Activated T-helper 1 cell treated with anti-CD3 and anti-CD28 coated beads, Interleukin-2, amount 50 U/mL, for 16 hours (primary cell): ENCODE measurements at places on chromosomes 16 and 17.

DNA sequence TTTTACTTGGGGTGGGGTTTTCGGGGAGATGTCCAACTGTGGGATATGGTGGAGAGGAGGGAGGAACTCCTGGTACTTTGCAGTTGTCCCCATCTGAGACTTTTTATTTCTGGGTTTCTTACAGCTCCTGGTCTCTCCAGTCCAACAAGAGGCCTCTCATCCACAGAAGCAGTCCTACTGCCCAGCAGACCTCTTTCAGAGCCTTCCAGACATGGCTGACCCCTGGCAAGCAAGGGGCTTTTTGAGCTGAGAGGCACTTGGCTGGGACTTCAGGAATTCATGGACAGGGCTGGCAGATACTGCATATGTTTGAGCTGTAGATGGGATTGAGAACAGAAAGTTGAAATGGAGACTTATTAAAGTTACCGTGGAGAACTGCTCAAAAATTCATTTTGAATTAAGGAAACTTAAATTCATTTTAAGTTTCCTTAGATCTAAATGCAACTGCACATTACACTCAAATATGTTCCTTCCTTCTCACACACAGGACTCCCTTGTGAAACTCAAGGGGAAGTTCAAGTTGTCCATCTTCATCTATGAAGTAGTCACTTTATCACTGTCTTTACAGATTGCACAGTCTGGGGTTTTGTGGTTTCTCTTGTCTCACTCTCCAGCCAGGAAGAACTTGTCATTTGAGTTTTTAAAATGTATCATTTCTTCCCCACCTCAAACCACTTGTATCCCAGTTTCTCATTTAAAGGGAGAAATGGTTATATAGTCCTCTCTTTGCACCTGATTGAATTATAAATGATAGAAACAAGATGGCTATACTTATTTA, 1.1 kb downstream of the LASP1NB start:
- DNase-seq, result no peak

- no peak for DNase-seq
These were observed 3.2 kb downstream of the CSF3 start for GRCh38 chr17:40018211-40019121.

- no peak for DNase-seq
These were observed 3.1 kb upstream of the PSMB10 start for GRCh38 chr16:67939507-67940445.

DNA sequence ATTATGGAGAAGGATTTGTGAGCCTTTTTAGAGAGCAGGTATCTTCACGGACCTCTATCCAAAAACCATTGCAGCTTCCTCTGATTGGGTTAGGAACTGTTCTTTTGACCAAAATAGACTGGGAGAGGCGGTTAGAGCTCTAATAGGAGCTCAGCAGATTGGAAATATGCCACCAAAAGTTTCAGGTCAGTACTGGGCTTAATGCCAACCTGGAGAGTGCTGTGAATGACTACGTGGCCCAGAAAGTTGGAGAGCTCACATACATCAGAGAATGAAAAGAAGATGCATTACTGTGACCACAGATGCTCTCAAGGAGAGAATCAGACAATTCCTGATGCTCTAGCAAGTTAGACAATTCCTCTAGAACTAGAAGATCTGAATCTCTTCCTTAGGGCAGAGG, 86.5 kb downstream of the ABCA8 start:
- DNase-seq, result no peak

GRCh38 chr16:3589441-3589921, 12.3 kb upstream of the NLRC3 start:
- no peak for DNase-seq

GRCh38 chr17:57970710-57971109, 15.5 kb upstream of the CUEDC1 start:
- DNase-seq, result no peak

DNA sequence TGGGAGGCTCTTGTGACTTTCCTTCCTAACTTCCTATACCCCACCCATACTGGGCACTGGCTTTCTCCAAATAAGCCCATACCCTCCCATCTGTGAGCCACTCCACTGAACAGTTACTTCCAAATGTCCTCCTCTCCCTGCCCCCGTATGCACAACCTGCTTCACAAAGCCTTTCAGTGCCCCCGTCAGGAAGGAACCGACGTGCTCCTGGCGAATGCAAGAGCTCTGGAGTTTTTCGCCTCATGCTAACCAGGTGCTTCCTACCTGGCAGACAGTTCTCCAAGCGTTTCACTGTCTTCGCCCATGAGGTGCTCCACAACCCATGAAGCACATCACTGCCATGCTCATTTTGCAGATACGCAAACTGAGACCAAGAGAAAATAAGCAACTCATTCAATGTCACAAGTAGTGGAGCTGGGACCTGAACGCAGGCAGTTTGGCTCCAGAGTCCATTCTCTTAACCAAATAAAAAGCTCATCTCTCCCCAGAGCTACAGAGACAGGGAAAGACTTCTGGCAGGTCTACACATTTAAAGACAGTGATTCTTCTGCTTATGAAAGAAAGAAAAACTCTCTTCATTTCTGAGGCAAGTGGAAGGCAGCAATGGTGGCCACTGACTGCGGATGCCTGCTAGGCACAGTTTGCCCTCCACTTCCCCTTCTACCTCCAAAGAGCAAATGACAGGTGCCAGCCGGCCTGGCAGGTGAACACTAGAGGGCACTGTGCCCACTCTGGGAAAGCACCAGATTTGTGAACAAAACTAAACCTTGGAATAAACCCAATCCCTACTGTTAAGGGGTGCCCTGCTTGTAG, 23.8 kb downstream of the SPHK1 start:
- DNase-seq, result peak; percentile 49

GRCh38 chr17:42814633-42815399, 9.3 kb downstream of the BECN1 start:
- DNase-seq, result no peak

GRCh38 chr17:16243801-16244567, 27.0 kb downstream of the PIGL start:
- DNase-seq, result no peak

GRCh38 chr16:89863741-89864526, 9.5 kb upstream of the TCF25 start:
- DNase-seq, result peak; percentile 30

DNA sequence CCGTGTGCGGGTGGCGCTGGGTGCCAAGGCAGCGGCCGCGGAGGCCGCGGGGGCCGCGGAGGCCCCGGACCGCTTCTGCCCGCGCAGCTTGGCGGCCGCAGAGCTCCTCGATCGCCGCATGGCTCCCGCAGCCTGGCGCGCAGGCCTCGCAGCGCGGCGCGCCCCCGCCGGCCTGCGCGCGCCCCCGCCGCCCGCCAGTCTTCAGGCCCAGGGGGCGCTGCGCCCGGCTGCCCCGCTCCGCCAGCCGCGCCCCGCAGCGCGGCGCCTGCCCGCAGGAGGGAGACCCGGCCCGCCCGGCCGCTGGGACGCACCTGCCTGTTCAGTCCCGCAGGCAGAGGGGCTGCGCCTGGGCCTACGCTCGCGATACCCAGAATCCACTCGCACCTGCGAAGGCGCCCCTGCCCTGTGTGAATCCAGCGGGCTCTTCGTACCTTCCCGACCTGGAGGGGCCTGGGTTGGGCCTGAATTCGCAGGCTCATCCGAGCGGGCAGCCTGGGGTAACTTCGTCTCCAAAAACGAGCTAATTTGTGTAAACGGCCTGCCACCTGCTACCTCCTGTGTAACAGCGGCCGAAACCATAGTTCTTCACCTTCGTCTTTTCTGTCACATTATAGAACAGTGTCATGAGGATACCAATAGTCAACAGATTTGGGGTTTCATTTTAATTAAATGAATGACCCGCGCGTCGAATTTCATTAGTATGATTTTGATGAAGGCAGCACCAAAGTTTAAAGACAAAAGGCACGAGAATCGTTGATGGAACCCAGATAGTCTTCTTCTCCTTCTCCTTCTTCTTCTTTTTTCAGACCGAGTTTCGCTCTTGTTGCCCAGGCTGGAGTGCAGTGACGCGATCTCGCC, at the start of gene CENPV:
Gene CENPV, minus strand, starts transcription at position 153 of the 858 bp plus-strand sequence. Its CDS starts 33 bp downstream, at position 120.
- peak; percentile 17 for DNase-seq

- no peak for DNase-seq
These were observed 53.4 kb downstream of the BEAN1 start for GRCh38 chr16:66480265-66481080.

DNA sequence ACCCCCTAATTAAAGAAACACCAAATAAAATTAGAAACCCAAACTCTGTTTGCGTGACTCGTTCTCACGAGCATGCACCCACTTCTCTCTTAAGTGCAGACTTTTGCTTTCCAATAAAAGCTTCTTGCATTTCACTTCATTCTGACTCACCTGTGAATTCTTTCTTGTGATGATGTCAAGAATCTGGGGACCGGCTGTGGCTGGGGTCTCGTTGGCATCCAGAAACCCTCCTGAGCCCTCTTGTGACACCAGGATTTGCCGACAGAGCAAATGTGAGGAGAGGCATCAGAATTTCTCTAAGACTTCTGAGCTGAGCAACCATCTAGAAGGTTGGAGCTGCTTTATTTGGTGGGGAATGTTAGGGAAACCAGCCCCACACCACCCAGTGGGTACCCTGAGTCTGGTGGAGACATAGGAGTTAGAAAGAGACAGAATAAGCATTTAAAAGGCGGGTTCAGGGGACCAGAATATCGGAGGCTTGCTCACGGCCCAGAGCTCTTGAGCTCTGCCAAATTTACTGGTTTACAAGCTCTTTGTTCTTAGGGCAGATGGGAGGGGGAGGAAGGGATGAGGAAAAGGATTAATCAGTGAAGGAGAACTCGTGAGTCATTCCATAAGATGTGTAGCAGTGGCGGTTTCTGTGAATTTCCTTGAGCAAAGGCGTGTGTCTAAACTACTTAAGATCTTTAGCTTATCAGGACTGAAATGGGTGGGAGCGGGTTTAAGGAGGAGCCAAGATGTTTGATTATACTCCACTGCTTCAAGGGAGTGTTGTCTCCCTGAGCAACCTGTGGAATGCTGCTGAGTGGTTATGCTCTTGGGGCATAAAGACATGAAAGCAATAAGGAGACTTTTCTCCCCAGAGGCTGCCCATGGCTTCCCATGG, 24.2 kb upstream of the TMC5 start:
- no peak for DNase-seq

- DNase-seq, result no peak
These were observed 47.3 kb downstream of the TBC1D16 start for GRCh38 chr17:79988185-79988971.

DNA sequence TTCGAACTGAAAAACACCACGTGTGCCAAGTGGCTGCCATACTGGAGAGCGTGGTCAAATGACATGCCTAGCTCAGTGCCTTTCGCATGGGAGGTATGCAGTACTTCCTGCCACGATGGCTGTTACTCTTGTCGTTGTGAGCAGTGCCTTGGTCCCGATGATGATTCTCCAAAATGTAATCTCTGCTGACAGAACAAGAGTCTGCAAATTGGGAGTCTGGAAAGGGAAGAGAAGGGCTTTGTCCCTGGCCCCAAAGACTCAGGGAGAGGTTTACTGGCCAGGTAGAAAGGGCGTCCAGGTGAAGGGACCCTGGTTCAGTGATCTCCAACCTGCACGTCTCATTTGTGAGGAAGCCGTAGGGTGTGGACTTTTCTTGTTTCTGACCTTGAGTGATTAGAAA, 336.6 kb downstream of the WWOX start:
- no peak for DNase-seq

DNA sequence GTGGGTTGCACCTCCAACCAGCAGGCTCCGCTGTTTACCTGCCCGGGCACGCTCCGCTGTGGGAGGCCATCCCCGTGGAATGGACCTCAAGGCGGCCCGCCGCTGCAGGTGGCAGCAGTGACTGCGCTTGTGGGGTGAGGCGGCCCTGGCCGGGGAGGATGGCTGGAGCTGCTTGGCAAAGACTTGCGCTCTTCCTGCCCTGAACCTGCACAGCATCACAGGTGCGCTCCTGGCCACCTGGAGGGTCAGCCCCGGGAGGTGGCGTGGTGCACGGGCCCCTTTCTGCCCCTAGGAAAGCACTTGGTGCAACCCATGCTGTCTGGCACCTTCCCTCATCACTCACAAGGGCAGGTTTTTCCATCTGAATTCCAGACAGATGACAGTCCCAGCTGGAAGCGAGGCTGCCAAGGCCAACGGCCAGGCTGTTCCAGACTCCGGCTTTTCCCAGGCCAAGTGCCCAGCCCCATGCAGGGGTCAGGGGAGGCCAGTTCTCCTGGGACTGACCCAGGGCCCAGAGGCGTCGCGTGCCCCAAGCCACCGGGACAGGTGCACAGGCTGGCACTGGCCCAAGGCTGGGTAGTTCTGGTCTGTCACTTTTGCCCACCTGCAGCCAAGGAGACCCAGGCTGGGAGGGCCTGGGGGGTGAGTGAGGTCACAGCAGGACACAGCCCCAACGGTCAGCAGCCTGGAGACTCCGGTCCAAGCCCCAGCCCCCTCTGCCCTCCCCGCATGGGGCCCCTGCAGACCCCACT, 13.3 kb downstream of the UTS2R start:
- no peak for DNase-seq

DNA sequence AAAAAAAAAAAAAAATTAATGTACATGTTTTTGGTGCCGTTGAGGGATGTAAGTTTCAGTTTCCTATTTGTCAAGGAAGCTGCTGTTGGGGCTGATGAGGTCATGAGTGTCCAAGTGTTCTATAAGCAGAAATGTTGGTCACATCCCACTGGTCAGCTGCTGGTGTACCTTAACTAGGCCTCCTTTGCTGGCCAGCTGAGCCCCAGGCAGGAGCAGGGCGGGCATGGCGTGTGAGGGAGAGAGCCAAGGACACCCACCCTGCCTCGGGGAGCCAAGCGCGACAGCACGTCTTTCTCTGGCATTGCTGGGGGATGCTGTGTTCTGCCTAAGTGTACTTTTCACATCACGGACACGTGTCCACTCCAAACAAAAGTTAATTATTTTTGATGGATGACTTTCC, 108.1 kb upstream of the CDC42EP4 start:
- no peak for DNase-seq

DNA sequence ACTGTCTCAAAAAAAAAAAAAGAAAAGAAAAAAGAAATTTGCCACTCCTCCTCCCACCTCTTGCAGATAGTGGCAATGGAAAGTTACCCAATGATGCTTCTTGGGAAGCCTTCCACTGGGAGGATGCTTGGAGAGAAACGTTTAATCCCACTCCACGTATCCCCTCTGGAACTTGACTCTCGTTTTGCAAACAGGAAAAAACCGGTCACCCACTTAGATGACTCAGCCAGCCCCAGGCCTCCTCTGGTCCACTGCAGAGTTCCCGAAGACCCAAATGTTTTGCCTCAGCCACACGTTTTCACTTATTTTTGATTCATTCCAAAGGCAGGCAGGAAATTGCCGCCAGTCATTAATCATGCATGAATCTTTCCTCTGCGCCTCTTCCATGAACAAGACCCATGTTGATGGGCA, 9.3 kb upstream of the TNFRSF17 start:
- DNase-seq, result no peak

DNA sequence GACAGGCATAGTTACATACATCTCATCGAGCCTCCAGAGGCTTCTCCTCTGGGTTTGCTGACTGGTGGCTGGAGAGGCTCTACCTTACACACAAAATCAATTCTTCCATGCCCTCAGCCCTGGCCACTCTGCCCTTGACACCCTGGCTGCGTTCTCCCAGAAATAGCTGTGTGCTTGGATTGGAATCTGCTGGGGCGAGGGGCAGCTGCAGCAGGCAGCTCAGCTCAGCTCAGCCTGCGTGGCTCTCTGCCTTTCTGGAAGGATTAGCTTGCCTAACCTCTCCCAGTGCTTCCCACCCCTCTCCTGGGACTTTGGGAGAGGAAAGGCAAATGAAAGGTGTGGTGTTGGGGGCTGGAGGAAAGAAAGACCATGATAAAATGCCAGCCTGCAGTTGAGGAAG, 216.1 kb downstream of the ENGASE start:
- no peak for DNase-seq
